Non-pigmented ciliary epithelial cell (primary cell): ENCODE measurements at places on chromosomes 6 and 20.

- no peak for DNase-seq
Observed at GRCh38 chr20:19893356-19893755, 123.8 kb upstream of the NAA20 start.

DNA sequence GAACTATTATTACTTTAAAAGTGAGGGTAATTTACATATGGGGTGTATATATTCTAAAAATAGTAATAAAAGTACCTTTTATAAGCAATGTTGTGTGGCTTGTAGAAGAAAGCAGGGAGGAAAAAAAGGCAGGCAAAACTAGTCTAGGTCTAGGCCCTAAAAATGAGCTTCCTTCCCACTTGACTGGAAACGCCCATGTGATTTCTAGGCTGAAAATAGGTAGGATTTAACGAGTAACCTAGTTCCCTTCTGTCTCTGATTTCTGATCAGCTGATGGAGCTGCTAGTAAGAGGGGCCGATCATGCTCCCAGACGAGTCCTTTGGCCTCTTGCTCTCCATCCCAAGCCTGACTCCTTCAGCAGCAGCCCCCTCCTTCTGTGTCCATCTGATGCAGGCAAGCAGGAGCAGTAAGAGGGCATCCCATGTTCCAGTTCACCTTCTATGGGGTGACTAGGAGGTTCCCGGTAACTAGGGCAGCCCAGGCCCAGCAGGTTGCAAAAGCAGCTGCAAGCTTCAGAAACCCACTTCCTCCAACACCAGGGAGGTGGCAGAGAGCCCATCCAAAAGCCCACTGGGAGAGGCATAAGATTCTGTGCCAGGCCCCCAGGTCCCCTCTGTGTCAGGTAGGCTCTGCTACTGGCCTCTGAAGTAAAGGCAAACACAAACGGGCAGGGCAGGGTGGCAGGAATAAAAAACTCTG, 24.4 kb downstream of the TBC1D20 start:
- no peak for DNase-seq

GRCh38 chr20:62656197-62656918, 14.1 kb downstream of the SLCO4A1 start:
- DNase-seq, result no peak

DNA sequence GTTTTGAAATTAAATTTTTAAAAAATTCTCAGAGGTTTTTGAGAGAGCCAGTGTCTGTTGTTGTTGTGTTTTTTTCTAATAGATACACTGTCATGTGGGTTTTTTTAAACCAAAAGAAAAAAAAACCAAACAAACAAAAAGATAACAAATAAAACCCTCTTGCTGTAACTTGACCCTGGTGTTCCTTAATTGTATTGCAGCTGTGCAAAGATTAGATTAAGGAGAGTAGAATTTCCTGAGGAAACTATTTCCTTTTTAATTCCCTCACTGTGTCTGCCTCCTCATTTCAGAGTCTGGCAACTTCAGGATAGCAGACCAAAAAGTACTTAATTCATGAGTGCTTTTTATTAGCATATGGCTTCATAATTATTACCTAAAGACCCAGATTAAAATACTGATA, 281.9 kb downstream of the EPM2A start:
- DNase-seq, result no peak

- DNase-seq, result no peak
Observed at GRCh38 chr6:118746145-118746824, 94.9 kb upstream of the CEP85L start.

GRCh38 chr6:142613981-142614380, 312.2 kb downstream of the ADGRG6 start:
- DNase-seq, result no peak

GRCh38 chr20:44459271-44459670, 16.4 kb upstream of the TTPAL start:
- DNase-seq, result no peak

DNA sequence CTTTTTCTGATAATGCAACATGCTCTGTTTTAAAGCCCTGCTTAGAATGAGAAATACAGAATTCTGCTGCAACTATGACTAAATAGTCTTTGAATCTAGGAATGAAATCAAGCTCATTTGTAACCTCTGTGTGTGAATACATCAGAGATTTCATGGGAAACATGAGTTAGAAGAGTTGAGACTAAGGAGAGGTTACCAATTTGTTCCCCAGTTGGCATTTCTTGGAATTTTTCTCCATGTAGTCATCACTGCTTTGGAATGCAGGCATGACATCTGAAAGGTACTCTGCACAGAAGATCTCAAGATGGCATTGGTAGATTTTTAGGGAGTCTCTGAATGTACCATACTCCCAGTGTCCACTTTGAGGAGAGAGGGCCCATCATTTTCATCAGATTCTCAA, 237.2 kb downstream of the TFAP2A start:
- no peak for DNase-seq

- DNase-seq, result no peak
Observed at GRCh38 chr6:108528878-108529277, 31.8 kb upstream of the FOXO3 start.

DNA sequence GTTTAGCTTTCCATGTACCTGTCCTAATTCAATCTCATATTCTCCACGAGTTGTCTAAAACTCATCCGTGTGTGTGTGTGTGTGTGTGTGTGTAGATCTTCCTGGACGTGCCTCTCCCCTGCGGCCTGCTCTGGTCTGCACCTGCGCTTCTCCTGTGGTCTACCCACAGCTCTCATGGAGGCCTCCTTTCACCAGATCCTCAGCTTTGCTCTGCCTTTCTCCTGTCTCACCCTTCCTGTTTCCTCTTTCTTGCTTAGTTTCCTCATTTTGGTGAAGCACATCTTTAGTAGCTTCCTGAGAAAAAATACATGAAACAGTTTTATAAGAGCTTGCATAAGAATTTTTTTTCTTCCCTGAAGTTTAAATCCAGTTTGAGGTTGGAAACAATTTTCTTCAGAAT, 18.1 kb downstream of the SLX4IP start:
- DNase-seq, result no peak

DNA sequence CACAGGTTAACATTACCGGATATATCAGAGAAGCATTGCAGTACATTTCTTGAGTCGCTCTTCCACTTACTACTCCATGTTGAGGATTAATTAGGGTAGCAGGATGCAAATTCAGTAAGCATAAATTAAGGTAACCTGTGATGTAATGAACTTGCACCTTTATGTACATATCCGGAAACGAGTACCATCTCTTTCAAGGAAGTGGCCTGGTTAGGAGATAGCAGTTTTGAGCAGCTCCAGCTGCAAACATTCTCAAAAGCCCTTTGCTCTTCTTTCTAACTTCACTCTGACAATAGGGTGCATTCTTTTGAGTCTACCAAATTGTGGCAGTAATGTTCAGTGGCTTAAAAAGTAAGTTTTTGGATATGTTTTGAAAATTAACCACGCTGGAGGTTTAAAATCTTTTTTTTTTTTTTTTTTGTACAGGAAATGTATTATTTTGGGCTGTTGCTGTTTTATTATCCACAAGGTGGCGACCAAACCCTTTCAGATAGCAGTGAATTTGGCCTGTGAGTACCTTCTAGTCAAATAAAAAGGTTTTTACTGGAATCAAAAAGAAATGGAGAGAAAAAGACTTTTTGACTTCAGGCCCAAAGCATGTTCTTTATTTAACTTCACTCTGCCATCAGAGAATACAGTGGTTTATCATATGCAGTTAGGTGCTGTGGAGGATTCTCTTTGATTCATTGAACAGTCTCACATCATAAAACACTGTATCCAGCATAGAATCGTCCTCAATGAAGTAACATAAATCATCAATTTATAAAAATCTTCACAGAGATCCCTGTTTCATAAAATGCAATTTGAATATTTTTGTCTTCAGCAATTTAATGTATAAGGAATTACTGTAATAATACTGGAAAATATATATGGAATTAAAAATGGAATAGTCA, 8.9 kb downstream of the FAM217B start:
- DNase-seq, result peak; percentile 20
